ENCODE measurements at places on chromosomes 2 and 18.

- DNase-seq: no peak
These were observed 51.8 kb downstream of the TFPI start for GRCh38 chr2:187502467-187502866.

- DNase-seq: no peak
These were observed 35.0 kb downstream of the STAT4 start for GRCh38 chr2:191115804-191116203.

DNA sequence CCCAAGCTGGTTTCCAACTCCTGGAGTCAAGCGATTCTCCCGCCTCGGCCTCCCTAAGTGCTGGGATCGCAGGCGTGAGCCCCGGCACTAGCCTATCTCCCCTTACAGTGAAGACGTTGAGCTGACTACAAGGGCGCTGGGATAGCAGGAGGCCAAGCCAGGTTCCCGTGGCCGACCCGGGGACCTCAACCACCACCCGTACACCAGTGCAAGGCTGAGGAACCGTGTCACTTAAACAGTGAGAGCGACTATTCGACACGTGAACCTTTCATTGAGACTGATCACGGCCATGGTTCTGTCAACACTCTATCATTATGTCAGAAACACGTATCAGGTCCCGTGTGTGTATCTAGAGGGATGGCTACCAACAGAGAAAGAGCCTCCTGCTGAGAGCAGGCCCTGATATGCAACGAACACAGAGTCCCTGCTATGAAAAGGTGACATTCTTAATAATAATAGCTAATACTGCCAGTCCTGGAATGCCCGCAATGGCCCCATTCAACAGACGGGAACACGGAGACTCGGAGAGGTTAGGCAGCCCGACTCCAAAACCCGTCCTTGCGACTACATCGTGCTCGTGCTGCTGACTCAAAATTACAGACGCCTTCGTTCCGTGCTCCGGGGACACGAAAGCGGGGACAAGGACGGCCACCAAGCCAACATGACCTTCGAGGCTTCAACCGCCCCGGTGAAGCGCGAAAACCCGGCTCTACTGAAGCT is 833 bp downstream of the AFG3L2 start:
- peak; percentile 8 for DNase-seq

DNA sequence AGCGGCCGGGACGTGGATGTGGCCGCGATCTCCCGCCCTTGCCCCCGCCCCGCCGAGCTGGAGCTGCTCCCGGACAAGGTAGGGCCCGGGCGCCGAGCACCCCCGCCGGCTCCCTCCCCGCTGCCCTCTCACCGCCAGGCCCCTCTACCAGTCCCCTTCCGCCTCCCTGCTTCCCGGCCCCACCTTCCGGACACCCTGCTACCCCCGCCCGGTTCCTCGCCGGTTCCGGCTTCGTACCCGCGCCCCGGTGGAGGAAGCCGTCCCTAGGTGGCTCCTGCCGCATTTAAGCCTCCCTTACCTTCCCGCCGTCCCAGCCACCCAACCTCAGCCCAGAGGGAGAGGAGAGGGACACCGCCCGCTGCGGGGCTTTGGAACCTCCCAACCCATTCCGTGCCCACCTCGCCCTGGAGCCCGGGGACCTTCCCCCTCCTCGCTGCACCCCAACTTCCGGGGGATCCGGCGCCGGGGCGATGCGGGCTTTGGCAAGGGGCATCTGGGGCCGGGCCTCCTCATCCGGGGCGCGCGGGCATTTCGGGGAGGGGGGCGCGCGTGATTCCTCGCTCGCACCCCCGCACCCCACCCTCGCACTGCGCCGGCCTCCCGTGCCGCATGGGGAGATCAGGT is 475 bp downstream of the B3GNT2 start:
- DNase-seq: peak; percentile 41

GRCh38 chr2:150630587-150631235 is 143.2 kb upstream of the RND3 start:
- no peak for DNase-seq
